ENCODE measurements at places on chromosomes 2 and 18. TPM values are rescaled to one million over a fixed set of nuclear protein-coding genes. Genes with fewer than 3 reads are reported as not detected.

Gene ACMSD
- not detected for total RNA-seq

DNA sequence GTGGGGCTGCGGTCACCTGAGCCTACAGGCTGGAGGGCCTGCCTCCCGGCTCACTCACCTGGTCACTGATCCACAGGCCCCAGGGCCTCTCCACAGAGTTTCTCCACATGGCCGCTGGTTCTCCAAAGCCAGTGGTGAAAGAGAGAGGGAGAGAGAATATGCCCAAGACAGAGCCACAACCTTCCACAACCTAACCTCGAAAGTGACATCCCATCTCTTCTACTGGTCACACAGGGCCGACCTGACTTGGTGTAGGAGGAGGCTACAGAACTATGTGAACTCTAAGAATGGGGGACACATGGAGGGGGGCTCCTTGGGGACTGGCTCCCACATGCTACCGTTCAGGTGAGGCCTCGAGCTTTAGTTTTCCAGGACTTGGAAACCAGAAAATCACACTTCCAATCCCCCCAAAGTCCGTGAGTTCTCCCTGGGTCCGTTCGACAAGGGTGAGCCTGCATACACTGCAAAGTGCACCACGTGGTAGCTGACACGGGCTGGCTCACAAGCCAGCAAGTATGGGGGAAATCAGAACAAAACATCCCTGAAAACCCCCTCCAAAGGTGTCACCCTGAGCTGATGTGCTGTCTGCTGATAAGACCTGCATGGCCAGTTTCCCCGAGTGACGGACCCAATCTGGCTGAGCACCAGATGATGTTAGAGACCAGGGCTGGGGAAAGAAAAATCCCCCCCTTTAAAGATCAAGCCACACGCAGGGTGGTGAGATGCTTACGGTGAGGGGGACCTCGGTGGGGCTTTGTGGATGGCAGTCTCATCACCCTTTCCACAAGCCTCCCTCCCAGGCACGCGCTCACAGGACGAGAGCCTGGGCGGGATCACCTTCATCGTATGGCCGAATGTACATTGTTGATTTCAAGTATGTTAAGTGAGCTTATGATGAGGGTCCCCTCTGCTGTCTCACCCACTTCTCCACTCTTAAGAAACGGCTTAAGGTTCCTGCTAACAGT lies 54.2 kb upstream of the SEMA4C start:
- no peak for DNase-seq

Gene ZFP36L2
- 100 TPM for total RNA-seq

DNA sequence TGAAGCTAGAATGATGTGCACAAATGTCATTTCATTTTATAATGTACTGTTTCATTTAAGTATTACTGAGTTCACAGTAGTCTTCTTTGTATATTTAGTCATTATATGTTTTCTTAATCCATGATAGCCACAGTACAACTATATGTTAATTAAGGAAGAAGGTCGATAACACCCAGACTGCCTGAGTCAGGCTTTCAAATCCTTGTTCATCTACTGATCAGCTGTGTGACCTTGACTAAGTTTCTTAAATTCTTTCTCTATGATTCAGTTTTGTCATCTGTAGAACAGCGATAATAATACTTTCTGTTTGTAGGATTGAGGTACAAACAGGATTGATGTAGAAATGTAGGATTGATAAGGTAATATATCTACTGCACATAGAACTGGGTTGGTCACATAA lies 5.4 kb downstream of the GCC2 start:
- DNase-seq: no peak

Gene CFAP53
- 0.65 TPM for total RNA-seq

GRCh38 chr2:137333386-137334165 lies 568.2 kb downstream of the THSD7B start:
- DNase-seq: no peak

Gene DSG4
- 0.09 TPM for total RNA-seq

DNA sequence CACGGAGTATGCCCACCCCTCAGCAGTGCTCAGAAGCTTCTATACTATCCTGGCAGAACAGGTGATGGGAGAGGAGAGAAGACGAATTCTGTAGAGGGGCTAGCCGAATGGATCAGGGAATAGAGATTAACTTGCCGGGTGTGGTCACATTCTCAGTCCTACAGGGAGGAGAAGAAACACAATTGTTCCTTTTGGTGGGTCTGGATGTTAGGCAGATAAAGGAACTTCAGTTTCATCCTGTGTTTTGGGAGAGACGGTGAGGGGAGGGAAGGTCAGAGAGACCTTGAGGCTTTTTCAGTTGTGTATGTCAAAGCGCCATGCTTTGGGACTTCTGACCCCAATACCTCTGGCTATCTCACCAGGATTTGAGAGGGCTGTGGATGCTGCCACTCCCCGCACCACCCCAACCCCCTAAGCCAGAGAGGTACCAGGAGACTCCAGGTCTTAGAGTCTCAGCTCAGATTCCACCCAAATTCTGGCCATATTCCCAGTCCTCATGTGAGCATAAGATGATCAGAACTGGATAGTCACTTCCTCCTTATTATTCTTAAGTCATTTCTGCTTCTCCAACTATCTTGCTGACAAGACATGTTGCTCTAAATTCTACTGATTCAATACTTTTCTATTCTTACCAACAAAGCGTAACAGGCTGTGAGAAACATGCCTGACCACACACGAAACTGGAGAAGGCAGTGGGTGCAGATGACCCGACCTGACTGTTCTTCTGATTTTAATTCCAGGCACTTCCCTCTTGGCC lies 2.3 kb upstream of the TMEM37 start:
- no peak for DNase-seq
